ENCODE measurements at places on chromosomes 1 and 21.

DNA sequence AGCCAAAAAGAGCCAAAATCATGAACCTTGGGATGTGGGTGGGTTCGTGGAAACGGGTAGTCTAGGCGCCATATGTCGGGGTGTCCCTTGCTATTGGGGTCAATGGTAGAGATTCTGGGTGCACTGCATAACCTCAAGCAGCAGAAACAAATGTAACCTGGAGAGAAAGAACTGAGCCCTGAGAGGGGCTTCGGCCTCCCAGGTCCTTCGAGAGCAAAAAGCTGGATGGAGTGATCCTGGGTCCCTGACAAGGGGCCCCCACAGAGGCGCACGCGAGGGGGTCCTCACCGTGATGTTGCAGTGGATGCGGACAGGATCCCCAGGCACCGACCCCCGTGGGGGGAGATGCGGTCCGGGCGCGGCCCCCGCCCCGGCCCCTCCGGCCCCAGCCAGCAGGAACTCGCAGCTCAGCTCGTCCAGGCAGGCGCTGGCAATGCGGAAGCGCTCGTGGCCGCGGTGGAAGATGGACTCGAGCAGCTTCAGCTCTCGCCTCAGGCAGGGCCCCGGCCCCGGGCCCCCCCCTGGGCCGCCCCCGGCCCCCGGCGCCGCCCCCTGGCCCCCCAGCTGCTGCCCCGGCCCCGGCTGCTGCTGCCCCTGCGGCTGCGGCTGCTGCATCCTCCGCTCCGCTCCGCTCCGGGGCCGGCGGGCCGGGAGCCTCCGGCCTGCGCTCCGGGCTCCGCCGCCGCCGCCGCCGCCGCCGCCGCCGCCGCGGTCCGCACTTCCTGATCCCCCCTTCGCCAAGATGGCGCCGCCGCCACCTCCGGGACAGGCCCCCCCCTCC is at the start of gene UBE2Q1:
TSS of gene UBE2Q1 (minus strand) at position 724 of the 781 bp plus-strand sequence. CDS start at position 615, 109 bp downstream.
- DNase-seq = no peak

GRCh38 chr1:103529746-103530145 is 4.2 kb downstream of the RNPC3 start:
- DNase-seq = no peak

GRCh38 chr1:232378266-232379062 is 251.5 kb downstream of the SIPA1L2 start:
- DNase-seq = no peak

GRCh38 chr1:97135972-97136371 is 414.4 kb downstream of the PTBP2 start:
- no peak for DNase-seq

DNA sequence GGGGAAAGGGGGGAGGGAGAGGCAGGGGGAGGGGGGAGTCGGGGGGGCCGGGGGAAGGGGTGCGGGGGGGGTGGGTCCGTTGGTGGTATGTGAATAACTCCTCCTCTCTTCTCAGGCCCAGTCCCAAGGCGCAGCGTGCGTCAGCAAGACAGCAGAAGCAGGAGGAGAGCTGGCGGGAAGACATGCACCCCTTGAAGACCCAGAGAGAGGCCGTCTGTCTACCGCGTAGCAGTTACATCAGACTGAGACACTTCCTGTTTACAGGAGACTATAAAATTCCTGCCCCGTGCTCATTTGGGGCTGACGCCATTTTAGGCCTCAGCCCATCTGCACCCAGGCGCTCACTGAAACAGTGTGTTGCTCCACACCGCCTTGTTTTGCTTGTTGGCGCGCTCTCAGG is 55.3 kb downstream of the SETD4 start:
- DNase-seq = no peak

- DNase-seq = no peak
Observed at GRCh38 chr21:41365377-41366107, 3.7 kb downstream of the MX2 start.

Data from DMS79 treated with DMSO at 0.1 percent for 48 hours (cell line).